ENCODE measurements at places on chromosomes 13 and 19.

- DNase-seq: no peak
These were observed 1.1 kb downstream of the ZNF444 start for GRCh38 chr19:56142087-56142787.

- DNase-seq: peak; percentile 99
These were observed 4.6 kb upstream of the SIGLEC10 start for GRCh38 chr19:51422053-51422448.

- peak; percentile 96 for DNase-seq
These were observed 14.1 kb upstream of the AKAP8L start for GRCh38 chr19:15432629-15433518.

GRCh38 chr19:50967929-50968715, 1.3 kb downstream of the KLK6 start:
- DNase-seq: no peak

GRCh38 chr13:97205465-97205864, 16.7 kb upstream of the MBNL2 start:
- no peak for DNase-seq

DNA sequence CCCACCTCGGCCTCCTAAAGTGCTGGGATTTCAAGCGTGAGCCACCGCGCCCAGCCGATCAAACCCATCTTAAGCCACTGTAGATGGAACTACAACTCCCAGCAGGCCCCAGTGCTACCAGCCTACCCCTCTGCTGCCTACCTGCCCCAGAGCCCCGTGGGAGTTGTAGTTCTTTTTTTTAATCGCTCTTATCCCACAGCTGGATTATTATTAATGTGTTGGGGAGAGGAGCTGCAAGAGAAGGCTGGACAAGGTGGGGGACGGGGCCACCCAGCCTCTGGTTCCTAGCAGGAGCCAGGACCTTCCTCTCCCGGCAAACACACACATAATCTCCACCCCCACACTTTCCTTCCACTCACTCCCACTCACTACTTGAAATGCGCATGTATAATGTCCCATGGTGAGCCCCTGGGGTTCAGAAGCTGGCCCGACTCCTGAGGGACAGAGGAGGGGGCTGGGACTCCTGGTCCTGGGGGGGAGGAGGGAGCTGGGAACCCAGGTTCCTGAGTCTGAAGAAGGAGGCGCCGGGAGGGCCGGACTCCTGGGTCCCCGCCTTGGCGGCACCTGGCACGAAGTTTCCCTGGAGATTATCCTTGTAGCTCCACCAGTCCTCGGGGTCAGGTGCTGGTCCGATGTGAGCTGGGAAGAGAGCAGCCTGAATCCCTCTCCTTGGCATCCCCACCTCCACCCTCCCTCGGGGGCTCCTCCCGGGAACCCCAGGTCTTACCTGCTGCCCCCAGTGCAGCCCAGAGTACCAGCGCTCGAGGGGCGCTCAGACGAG, 958 bp downstream of the CA11 start:
- DNase-seq: peak; percentile 87

DNA sequence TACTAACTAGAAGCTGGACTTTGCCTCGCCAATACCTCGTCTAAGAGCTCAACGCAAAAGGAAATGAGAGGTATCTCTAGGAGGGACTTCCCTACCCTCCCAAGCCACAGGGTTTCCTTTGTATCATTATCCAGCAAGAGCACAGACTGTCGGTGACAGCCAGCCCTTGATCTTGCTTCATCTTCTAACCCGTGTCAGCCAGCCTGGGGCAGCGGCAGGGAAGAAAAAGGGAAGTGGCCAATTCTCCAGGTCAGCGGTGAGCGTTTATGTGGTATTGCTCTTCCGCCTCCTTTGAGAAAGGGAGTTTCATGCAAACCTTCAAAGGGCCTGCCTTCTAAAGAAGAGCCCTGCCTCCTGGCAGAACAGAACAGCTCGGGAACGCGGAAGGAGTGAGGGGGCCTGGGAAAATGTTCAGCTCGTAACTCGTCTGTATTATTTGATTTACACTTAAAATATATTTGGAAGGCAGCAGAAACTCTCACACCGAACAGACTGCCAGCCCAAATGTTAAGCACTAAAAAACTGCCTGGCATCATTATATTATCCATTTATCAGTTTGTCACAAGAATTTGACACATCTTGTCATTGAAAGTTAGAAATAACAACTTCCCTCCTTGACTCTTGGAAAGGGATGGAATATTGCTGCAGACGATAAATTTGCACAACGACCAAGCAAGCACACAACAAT, 41.8 kb downstream of the EFNB2 start:
- no peak for DNase-seq

DNA sequence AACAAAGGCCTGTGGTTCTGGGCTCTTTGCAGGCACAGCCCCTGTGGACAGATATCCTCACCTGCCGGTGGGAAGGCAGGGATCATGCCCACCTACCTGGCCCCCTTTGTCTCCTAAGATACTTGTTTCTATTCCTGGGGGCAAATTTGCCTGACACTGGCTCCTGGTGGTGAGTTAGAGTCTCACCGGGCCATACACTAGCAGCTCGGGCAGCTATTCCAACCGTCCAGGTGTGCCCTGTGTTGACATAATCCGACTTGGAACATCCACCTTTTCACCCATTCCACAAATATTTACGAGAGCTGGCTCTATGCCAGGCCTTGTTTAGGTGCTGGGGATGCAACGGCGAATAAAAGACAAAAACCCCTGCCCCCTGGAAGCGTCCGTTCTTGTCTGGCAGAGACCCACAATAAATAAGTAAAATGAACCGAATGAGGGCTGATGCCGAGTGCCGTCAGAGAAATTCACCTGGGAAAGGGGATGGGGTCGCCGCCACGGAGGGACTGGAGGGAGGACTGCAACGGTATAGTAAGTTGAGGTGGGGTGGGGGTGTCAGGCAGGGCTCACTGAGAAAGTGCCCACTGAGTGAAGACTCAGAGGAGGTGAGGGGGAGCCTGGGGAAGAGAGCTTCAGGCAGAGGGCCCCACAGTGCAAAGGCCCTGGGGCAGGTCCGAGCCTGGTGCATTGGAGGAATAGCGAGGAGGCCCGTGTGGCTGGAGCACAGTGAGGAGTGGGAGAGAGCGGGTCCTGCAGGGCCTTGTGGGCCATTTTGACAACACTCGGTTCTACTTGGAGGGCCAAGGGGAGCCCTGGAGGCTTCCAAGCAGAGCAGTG, 43.2 kb upstream of the RANBP3 start:
- DNase-seq: no peak

DNA sequence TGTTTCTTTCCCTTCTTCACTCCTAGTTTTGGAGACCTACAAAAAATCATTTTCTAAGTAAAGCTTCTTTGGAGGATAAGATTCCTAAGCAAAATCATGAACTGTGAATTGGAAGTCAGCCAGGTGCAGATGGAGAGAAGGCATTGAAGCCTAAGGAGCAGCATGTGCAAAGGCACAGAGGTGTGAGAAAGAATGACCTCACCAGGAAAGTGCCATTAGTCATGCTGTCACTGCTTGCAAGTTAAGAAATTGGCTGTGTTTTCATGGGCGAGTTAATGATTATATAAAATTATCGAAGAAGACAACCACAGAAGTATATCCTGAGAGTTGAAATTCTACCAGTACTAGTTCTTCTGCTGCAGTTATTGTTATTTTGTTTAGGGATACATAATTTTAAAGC, 80.3 kb upstream of the KLHL1 start:
- DNase-seq: no peak

- peak; percentile 71 for DNase-seq
These were observed 7.6 kb downstream of the KANK3 start for GRCh38 chr19:8335343-8336071.

DNA sequence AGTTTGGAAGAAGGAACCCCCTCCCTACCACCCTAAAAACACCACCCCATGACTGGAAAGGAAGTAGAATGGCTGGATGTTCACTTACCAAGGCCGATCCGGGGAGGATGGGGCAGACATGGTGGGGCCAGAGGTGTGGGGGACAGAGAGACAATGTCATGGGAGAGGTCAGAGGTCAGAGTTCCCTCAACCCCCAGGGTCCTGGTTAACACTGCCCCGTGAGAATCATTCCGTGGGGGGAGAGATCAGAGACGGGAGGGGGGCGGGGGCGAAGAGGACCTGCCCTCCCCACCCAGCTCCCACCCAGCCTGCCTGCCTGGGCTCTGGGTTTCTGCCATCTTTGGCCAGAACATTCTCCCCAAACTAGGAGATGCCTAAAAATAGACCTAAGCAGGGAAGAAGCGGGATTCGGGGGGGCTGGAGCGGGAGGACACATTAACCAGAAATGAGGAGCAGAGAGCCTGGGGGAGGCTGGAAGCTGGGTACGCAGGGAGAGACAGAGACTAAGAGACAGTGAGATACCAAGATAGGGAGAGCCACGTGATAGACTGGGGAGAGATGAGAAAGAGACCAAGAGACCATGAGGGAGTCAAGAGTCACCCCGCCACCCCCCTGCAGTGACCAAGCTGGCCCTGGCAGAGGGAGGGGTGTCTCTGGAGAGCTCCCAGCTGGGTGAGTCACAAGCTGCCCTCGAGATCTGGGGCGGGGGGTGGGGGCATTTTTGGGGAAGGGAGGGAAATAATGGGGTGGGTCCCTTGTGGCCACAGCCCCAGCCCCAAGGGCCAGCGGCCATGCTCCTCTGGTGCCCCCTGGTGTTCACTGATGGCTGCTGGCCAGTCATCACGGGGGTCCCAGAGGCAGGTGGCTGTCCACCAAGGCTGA, 6.1 kb upstream of the KANK2 start:
- peak; percentile 73 for DNase-seq

- DNase-seq: no peak
These were observed 4.7 kb downstream of the RPL28 start for GRCh38 chr19:55390461-55390880.

GRCh38 chr13:40438022-40438680, 228.3 kb downstream of the FOXO1 start:
- no peak for DNase-seq

DNA sequence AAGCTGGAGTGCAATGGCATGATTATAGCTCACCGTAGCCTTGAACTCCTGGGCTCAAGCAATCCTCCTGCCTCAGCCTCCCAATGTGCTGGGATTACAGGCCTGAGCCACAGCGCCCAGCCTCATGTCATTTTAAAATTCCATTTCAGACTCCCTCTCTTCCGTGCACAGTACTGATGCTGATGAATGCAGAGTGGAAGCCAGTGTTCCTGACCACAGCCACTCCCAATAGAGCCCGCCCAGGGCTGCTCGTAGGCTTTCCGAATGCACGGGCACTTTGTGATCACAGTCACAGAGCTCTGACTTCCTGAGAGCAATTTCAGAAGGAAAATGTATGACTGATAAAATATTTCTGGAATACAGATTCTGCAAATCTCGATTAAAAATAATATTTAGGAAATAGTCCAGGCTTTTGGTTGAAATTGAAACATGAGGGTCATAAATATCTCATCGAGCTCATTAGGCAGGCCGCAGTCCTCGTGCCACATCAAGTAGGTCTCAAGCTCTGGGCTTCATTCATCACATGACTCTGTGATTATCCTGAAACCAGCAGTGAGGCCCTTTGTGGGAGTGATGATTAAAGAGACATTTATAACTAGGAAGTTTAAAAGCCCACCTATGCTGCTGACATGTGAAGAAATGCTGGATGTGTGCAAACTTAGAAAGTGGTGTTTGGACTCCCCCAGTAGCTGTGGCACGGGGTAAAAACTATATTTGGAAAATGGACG, 38.9 kb upstream of the AMER2 start:
- no peak for DNase-seq

- no peak for DNase-seq
These were observed 4.3 kb upstream of the IFNL2 start for GRCh38 chr19:39263912-39264305.

GRCh38 chr13:50664951-50665350, 178.5 kb downstream of the DLEU7 start:
- DNase-seq: no peak

DNA sequence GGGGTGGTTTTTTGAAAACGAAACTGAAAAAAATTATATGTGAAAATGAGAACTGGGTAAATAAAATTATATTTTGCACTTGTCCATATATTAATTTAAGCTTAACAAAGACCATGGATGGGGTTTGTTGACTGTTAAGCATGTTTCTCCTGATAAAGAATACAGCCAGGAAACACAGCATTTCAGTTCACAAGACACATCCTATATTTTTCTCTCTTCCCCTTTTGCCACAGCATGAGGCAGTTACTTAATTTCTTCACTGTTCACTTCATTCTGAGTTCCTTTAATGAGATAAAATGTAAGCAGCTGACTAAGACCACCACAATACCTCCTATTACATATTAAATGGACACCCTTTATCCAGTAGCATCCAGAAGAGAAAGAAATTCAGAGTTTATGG, 64.0 kb downstream of the RXFP2 start:
- no peak for DNase-seq

DNA sequence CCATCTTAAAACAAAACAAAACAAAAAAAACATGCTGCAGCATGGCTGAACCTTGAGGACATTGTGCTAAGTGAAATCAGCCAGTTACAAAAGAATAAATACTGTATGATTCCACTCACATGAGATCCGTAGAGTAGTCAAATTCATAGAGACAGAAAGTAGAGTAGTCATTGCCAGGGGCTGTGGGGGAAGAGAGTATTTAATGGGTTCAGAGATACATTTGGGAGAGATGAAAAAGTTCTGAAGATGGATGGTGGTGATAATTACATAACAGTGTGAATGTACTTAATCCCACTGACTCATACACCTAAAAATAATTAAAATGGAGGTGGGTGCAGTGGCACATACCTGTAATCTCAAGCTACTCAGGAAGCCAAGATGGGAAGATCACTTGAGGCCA, 72.0 kb upstream of the C1QTNF9 start:
- DNase-seq: no peak

DNA sequence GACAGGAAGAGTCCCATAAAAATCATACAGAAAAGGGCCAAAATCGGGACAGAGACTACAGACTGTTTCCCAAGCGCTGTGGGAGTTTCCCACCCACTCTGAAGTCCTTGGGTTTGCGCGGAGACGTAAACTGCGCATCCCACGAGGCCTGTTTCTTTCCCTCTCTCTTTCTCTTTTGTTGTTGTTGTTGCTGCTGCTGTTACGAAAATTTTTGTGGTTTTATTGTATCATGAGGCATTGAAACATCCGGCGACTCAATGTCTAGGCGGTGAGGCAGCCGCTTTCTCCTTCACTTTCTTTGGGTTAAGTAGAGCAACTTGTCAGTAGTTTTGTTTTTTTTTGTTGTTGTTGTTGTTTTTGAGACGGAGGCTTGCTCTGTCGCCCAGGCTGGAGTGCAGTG, 1.6 kb upstream of the PPP1R12C start:
- no peak for DNase-seq

GRCh38 chr19:36043952-36044351, 10.1 kb downstream of the THAP8 start:
- no peak for DNase-seq

GRCh38 chr19:5645409-5645808, 22.5 kb downstream of the SAFB start:
- no peak for DNase-seq

DNA sequence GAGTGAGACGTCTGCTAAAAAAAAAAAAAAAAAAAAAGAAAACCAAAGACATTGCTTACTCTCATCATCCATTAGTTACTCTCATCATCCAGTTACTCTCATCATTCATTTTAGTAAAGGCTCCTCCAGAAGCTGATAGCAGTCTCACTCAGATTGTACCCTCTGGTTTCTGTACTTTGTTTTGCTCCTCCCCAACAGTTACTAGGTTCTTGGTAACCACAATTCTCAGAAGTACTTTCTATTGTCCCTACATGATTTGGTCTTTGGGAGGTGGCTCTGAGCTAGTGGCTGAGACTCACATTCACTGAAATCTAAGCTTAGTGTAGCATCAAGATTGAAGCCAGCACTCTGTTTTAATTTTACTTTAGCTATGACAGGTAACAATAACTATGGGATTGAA, 14.3 kb downstream of the ERICH4 start:
- DNase-seq: no peak

GRCh38 chr19:45785781-45786532, 3.7 kb upstream of the DMPK start:
- no peak for DNase-seq

GRCh38 chr19:35935911-35936737, at the start of gene LRFN3:
LRFN3 (plus strand) TSS chr19:35936374; CDS start chr19:35939426, 3,052 bp downstream.
- DNase-seq: peak; percentile 81
